Right atrium auricular region (tissue), 2 donors: ENCODE measurements at places on chromosomes 7 and 10. TPM values are rescaled to one million over a fixed set of nuclear protein-coding genes. Genes with fewer than 3 reads are reported as not detected.

Gene DRGX
- not detected for total RNA-seq

Gene FOXI2
- not detected for total RNA-seq

Gene SLC18A3
- total RNA-seq: not detected

Gene LRIT1
- not detected for total RNA-seq

DNA sequence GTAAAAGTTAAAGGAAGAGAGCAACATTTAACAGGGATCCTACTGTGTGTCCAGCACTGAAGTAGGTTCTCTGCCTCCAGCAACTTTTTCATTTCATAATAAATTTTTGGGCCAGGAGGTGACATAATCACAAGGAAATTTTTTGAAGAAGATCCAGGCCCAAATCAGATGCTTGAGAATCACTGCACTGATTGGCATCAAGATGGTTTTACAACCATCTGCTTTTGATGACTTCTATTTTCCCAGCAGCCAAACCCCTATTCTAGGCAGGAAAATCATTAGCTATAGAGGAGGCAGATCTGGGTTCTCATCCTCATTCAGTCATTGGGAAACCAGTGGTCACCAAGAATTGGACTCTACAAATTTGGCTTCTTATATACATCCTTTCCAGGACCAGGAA lies 79.0 kb downstream of the ARL4A start:
- DNase-seq: no peak

GRCh38 chr7:2645274-2645868 lies 13.6 kb downstream of the TTYH3 start:
- no peak for DNase-seq

DNA sequence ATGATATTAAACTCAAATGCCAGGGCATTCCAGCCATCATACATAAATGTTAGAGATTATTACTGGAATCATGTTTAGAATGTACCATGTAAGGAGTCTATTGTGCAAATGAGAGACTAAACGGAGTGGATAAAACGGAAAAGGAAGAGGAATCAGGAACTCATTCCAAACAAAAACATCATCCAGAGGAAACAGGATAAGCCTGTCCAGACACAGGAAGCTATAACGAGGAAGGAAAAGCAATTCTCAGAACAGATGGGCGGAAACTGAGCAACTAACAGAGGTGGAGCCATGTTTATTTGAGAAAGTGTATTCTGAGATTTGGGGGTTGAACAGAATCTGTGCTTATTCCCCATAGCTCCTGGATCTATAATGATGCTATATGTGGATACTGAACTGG lies 52.3 kb upstream of the TRIM24 start:
- DNase-seq: no peak
